Smooth muscle cell of bladder (primary cell): ENCODE measurements at places on chromosomes 13 and 19. TPM values are rescaled to one million over a fixed set of nuclear protein-coding genes. Genes with fewer than 3 reads are reported as not detected.

The ZNF441 gene
- 12.9 and 14.9 TPM in 2 replicates for total RNA-seq

The SULT2A1 gene
- 0.09 TPM in 1 of 2 replicates, not detected in the other for total RNA-seq

The PPAN gene
- total RNA-seq, result 22.8 and 36.7 TPM in 2 replicates

The TEKTIP1 gene
- total RNA-seq, result not detected in 2 replicates

The WDR87 gene
- not detected in 2 replicates for total RNA-seq

The ODAD3 gene
- total RNA-seq, result 0.18 and 0.28 TPM in 2 replicates
